ENCODE measurements at places on chromosomes 5 and 9.
A peak's percentile ranks its signal among the peaks of the same experiment; 100 is the strongest.

DNA sequence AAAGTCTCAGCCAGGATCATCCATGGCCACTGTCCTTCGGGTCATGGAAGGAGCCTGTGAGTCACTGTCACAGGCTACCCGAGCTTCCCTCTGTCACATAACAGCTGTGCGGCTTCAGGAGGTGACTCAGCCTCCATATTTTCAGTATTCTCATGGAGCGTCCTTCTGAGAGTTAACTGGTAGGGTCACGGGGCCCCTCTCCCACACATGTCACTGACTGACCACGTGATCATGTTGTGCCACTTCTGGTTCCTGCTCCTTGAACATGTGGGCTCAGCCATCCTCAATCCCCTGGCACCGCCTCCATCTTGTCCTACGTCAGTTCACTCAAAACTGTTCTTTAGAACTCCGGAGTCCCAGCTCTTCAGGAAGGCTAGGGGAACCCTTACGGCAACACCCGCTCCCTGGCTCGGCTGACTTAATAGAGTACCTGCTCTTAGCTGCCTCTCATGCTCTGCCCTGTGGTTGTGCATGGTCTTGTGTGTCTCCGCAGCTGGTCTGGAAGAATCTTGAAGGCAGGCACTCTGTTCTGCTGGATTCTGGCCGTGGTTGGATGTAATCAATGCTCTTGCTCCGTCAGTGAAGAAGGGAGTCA is 182.8 kb downstream of the ICE1 start:
- DNase-seq = no peak

- DNase-seq = no peak
These were observed 18.2 kb downstream of the C9orf152 start for GRCh38 chr9:110189559-110190320.

DNA sequence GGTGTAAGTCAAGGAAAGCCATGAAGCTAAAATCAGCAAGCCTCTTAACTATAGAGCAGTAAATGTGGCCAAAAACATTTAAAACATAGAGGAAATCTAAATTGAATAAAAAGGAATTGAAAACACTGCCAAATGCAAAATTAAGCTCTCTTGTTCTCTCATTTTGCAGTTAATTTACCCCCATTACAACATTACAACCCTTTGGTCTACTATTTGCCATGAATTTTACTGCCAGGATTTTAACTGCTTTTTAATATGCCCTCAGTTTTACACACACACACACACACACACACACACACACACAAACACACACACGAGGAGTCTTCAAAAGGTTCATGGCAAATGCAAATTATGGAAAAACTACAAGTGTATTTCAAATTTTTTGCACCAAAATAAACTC is 91.4 kb upstream of the ACO1 start:
- no peak for DNase-seq

DNA sequence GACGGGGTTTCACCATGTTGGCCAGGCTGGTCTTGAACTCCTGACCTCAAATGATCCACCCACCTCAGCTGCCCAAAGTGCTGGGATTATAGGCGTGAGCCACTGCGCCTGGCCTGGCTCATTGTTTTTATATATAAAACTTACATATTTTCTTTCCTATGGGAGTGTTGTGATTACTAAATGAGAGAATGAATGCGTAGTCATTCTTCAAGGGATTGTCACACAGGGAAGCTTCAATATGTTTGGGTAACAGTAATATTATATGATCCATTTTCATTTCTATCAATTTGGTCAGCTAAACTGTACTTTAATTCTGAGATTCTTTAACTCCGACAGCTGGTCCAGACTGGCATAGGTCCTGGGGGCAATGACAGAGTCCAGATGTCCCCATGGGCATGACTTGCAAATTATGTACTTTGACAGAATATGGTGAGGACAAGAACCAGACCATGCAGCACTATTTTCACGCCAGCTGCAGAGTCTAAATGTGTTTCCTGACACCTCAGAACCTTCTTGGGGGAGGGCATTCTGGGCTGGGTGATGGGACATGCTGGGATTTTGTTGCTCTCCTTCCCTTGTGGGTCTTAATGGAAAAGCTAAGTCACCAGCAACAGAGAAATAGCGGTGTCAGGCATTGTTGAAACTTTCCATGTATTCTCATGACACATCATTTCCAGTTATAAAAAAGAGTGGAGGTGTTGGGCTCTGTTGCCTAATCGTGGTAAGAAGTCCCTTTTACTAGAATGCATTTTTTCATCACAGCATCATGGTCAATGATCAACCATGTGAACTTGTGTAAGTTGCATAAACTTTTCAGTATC is 40.9 kb upstream of the TNC start:
- no peak for DNase-seq

- peak; percentile 28 for DNase-seq
These were observed at the start of gene SQSTM1 for GRCh38 chr5:179820483-179821297. TSS of gene SQSTM1 (plus strand) at chr5:179820905. CDS start at chr5:179820937, 32 bp downstream.

DNA sequence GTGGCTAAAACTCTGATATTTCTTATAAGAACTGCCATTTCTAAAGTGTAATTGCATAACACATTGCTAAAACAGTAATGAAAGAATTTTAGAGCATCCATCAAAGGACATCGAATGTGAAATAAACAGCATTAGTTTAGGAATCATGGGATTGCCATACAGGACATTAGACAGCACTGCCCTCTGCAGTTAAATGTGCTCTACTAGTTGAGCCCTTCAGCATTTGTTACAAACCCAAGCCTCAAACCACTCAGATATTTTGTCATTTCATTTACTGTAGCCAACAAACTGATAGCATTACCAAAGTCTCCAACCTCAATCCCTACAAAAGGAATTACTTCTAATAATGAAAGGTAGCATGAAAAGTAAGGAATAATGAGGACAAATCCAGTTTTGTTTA is 116.8 kb upstream of the COX7C start:
- DNase-seq = no peak

DNA sequence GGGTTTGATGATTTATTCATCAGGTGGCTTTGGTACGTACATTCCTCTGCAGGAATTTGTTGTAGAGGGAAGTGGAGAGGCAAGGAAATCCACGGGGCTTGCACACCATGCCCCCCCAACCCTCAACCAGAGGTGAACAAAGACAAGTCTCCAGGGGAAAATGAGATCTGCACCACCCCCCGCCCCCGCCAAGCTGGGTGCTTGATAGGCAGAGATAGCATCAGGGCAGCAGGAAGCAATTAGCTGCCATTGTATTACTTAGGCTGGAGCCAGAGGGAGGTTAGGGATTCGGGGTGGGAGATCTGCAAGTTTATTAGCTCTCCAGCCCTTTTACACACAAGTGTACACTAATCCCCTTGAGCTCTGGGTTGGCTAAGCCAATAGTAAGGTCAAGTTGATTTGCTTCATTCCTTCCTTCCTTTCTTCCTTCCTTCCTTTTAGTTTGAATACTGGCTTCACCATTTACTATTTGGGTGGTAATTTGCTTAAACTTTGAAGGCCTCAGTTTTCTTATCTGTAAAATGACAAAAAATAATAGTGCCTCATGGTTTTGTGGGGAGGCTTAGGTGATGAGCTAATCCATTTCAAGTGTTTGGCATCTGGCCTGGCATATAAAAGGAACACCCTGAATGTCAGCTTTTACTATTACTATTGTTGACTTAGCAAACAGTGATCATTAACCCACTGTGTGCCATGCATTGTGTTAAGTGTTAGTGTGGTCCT is 34.1 kb downstream of the SPRY4 start:
- no peak for DNase-seq

- DNase-seq = no peak
These were observed 1.7 kb downstream of the RACK1 start for GRCh38 chr5:181242031-181242451.

DNA sequence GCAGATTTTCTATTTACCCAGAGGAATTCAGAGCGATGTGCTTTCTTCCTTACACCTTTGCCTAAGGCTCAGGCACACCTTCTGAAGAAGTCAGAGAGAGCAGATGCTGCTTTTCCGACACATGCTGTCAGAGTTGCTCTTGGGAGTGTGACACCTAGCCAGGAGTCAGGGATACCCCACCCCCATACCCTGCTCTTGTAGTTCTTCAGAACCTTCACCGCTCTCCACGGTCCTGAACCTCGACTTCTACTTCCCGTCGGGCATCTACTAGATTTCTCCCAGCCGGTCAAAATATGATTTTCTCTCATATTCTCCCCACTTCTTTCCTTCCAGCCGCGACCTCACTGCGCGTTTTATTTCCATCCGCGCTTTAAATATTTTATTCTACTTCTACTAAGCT is 1.7 kb downstream of the GRIN3A start:
- DNase-seq = no peak

GRCh38 chr5:94329115-94329514 is 289.3 kb downstream of the KIAA0825 start:
- no peak for DNase-seq

Data from astrocyte of the cerebellum (primary cell).